ENCODE measurements at places on chromosomes 5 and 9.

GRCh38 chr5:99019812-99020697 lies 91.2 kb upstream of the CHD1 start:
- no peak for DNase-seq

GRCh38 chr5:158265346-158265745 lies 406.4 kb upstream of the CLINT1 start:
- no peak for DNase-seq

GRCh38 chr5:167248257-167248656 lies 1043.2 kb upstream of the WWC1 start:
- DNase-seq, result no peak

- DNase-seq, result no peak
Observed at GRCh38 chr5:31273631-31274378, 80.3 kb downstream of the CDH6 start.
